Aorta (tissue), 5 donors: ENCODE measurements at places on chromosomes 16 and 17. TPM values are rescaled to one million over a fixed set of nuclear protein-coding genes. Genes with fewer than 3 reads are reported as not detected.

The CES2 gene
- total RNA-seq: 42.1 TPM

The SEC14L1 gene
- 99.8 TPM for total RNA-seq

The TMEM220 gene
- 17.4 TPM for total RNA-seq

The FAM171A2 gene
- total RNA-seq: 0.45 TPM

The ZNF48 gene
- total RNA-seq: 7.4 TPM

The C16orf96 gene
- 0.24 TPM for total RNA-seq

The CASKIN1 gene
- 0.15 TPM for total RNA-seq

The TRPV3 gene
- 0.49 TPM for total RNA-seq

The PRKCB gene
- 6.3 TPM for total RNA-seq

The PRSS36 gene
- total RNA-seq: 8.8 TPM

The CSH2 gene
- not detected for total RNA-seq

The PRAC2 gene
- not detected for total RNA-seq

The FOXJ1 gene
- total RNA-seq: not detected

The SGCA gene
- 91.8 TPM for total RNA-seq

The GNG13 gene
- total RNA-seq: not detected
